ENCODE measurements at places on chromosomes 12 and 14.

- no peak for DNase-seq
Observed at GRCh38 chr14:93977790-93978581, 1.6 kb upstream of the ASB2 start.

GRCh38 chr14:66815687-66816086 is 307.7 kb downstream of the GPHN start:
- DNase-seq: no peak

DNA sequence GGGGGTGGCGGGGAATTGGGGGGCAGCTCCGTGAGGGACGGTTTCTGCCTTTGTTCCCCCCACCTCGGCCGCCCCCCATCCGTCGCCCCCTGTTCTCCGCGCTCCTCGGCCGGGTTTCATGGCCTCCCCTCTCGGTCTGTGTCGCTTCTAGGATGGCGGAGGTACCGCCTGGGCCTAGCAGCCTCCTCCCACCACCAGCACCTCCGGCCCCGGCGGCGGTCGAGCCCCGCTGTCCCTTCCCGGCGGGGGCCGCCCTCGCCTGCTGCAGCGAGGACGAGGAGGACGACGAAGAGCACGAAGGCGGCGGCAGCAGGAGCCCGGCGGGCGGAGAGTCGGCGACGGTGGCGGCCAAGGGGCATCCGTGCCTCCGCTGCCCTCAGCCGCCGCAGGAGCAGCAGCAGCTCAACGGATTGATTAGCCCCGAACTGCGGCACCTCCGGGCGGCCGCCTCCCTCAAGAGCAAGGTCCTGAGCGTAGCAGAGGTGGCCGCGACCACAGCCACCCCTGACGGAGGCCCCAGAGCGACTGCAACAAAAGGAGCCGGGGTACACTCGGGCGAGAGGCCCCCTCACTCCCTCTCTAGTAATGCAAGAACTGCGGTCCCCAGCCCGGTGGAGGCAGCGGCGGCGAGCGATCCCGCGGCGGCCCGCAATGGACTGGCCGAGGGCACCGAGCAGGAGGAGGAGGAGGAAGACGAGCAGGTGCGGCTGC is 575 bp downstream of the NAA30 start:
- DNase-seq: peak; percentile 64

GRCh38 chr14:104434214-104435076 is 145.1 kb upstream of the C14orf180 start:
- DNase-seq: peak; percentile 11

DNA sequence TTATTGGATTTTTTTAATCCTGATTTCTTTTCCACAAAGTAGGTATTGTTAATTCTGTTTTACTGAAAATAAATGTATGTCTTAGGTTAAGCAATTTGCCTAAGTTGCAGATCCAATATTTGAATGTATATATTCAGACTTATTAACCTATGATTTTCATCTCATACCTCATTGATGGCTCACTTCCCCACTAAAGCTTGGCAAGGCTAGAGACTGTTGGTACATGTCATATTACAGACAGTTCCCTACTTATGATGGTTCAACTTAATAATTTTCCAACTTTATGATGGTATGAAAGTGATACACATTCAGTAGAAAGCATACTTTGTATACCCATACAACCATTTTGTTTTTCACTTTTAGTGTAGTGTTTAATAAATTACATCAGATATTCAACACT is 33.2 kb upstream of the KCNH3 start:
- DNase-seq: no peak

DNA sequence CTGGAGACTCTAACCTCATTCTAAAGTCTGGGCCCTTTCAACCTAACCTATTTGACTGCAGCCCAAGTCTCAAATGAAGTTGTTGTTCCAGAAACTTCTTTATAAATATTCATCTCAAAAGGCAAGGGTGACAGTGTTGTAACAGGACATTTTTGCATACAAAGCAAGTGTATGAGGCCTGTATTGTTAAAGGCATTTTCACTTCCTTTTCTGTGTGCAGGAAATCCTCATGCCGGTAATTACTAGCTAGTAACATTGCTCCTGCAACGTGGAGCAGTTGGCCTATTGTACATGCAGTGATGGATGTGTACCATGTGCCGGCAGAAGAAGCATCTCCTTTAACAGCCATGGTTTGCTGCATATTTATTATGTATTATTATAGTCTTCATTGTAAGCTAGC is 156.5 kb upstream of the RMST start:
- peak; percentile 25 for DNase-seq

GRCh38 chr12:125038976-125039625 is 26.1 kb upstream of the AACS start:
- no peak for DNase-seq

GRCh38 chr12:110934093-110934852 is 13.9 kb upstream of the MYL2 start:
- DNase-seq: no peak

- DNase-seq: no peak
Observed at GRCh38 chr12:114743289-114743688, 59.3 kb upstream of the TBX3 start.

DNA sequence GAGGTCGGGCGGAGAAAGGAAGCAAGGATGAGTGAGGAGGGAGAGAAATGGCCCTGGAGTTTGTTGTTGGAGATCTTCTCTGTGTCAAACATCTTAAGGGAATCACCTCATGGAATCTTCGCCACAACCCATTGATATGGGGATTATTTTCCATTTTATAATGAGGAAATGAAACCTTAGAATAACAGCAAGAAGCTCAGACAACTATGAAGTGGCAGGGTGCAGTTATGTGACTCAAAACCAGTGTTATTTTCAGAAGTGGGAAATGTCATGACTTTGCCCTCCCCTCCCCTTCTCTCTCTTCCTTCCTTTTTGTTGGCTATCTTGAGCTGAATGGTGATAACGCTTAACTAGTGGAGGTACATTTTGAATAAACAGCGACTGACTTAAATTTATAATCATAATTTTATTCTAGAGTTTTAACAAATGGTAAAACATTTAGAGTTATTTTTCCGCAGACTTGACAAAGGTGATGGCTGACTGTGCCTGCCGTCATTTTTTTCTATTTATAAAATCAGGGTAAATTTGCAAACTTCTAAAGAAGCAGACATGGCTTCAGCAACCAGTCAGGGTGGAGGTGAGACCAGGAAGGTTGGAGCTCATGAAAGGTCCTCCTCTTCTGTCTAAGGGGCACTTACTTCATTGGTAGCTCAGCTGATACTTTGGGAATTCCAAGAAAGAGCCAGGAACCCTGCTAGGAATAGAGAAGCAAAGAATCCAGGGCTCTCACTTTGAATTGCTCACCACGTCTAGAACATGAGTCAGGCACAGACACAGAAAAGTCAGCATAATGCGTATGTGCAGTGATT is 232.4 kb downstream of the RGS6 start:
- DNase-seq: no peak

DNA sequence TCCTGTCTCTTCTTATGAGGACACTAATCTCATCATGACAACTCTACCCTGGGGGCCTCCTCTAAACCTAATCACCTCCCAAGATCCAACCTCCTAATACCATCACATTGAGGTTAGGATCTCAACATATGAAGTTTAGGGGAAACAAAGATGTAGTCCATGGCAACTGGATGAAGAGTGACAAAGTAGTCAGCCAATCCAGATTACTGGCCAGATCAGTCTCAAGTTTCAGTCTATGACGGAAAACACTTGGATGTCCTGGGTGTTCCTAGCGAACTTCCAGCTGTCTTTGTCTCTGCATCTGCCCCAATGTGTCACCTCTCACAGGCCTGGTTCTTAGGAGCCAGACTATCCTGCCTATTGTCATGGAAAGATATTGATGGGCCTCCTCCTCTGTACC is 630.8 kb downstream of the AACS start:
- DNase-seq: no peak

DNA sequence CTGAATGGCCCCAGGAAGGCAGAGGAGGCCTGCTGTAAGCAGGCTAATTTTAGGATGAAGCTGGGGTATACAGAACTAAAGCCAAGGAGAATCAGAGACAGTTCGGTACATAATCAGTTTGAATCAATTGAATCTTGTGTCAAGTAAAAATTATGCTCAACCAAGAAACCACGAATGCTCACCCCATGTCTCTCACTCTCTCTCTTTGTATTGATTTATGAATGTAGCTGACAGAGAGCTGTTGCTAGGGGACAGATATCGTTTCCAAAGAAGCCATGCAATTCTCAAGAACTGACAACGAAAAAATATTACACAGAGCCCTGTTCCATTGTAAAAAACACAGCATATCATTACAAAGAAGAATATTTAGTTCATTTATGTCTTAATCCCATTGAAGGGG is 151.1 kb upstream of the PKP2 start:
- no peak for DNase-seq

DNA sequence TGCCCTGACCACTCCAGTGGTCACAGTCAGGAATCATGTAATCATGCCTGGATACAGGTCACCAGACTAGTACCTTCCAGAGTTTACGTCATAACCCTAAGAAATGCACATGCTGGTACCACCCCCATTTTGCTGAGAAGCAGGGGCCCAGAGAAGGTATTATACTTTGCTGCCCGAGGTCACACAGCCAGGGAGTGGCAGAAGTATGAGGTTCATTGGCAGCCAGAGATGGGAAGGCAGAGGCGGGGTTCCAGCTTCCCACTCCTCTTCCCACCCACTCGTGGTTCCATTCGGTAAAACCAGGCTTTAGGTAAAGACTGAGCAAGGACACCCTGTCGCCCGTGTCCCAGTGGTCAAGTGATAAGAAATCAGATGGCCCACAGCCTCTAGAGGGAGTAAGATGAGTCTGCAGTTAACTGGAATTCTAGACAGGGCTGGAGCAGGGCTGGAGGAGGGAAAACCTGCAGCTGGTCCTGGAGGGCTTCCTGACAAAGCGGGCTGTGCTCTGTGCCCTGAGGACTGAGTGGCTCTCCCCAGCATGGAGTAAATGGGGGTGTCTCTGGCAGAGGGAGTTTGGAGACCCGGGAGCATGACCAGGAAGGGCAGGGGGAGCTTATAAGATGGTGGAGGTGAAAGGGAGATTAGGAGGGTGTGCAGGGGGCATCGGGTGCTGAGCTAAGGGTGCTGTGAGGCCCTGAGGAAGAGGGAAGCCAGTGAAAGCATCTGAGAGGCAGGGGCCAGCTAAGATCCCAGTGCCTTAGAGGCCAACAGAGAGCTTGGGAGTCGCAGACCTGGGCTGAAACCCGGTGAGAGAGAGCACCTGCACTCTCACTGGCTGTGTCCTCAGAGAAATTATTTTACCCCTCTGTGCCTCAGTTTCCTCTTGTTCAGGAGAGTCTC is 5.7 kb downstream of the FAM222A start:
- no peak for DNase-seq

DNA sequence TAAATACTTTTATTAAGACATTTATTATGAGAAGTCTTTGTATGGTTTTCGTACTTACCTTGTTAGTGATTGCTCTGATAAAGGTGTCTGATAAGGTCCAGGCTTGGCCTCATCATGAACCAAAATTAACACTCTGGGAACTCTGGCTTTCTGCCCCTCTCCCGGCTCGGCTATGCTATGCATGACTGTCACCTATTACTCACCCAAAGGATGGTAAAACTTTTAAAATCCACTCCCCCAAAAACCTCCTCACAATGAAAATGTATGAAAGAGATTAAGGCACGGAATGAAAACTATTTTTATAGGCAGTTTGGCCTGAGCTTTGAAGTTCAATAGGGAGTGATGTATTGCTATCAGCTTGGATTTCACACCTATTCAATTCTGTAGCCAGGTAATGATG is 217.3 kb upstream of the TBX3 start:
- no peak for DNase-seq

GRCh38 chr14:71168564-71169427 is 261.5 kb downstream of the PCNX1 start:
- DNase-seq: peak; percentile 72

GRCh38 chr12:96526110-96526509 is 36.7 kb downstream of the CFAP54 start:
- no peak for DNase-seq

- DNase-seq: no peak
Observed at GRCh38 chr12:25131270-25131669, 63.7 kb downstream of the DNAI7 start.

Measured in GM20000 (cell line).